ENCODE measurements at places on chromosomes 2 and 18.

GRCh38 chr2:31784868-31785267 is 204.1 kb upstream of the SRD5A2 start:
- DNase-seq: no peak

- no peak for DNase-seq
Observed at GRCh38 chr18:43917520-43917919, 640.2 kb upstream of the SYT4 start.

- no peak for DNase-seq
Observed at GRCh38 chr2:101689114-101689825, 8.2 kb upstream of the MAP4K4 start.

DNA sequence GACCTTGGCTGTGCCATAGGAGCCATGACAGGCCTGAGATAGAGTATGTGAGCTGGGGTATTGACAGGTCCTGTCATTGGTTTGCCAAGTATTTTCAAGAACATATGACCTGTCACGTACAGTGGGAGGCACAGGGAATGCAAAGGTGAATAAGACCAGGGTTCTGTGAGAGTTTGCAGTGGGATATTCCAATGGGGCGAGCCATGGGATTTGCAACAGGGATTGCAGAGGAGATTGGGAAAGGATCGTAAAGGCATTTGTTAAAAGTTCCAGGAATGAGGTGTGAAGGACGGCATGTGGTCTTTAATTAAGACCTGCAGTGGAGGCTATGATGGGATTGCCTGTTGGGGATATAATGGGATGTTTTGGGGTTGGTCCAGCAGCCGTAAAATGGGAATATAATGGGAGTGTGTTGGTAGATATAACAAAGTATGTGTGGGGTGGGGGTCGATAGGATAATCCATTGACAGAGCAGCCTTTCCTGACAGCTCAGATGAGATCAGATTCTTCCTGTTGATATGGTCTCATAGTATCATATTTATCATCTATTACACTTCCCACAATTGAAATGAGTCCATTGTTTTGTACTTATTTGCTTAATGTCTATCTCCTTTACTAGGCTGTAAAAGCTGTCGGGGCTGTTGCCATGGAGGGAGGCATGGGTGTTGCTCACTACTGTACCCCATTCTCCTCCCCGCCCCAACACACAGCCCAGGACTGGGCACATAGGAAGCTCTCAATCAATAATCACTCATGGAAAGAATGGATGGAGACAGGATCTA is 38.1 kb downstream of the PKDCC start:
- DNase-seq: no peak

GRCh38 chr2:84649487-84650142 is 133.3 kb downstream of the DNAH6 start:
- no peak for DNase-seq

GRCh38 chr2:58140508-58141072 is 94.0 kb downstream of the VRK2 start:
- DNase-seq: no peak

- no peak for DNase-seq
Observed at GRCh38 chr2:177900082-177900481, 172.5 kb downstream of the PDE11A start.

DNA sequence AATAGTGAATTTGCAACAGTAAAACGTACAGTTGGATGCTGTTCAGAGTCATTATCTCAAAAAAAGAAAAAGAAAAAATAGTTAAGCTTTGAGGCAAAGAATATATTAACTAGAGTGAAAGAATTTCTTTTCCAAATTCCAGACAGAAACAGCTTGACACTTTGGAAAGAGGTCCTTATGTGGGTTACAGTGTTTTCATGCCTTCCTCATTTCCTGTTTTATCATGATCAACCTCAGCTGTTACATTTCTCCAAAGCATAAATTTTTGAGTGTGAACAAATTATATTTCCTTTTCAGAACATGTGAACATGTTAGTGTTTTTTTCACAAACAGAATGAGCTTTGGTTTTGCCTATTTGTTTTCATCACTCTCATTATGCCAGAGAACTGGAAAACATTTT is 13.6 kb downstream of the FRZB start:
- no peak for DNase-seq

GRCh38 chr2:240431271-240431660 is 4.2 kb upstream of the GPC1 start:
- DNase-seq: no peak

GRCh38 chr18:51010218-51010617 is 19.8 kb upstream of the SMAD4 start:
- DNase-seq: no peak

DNA sequence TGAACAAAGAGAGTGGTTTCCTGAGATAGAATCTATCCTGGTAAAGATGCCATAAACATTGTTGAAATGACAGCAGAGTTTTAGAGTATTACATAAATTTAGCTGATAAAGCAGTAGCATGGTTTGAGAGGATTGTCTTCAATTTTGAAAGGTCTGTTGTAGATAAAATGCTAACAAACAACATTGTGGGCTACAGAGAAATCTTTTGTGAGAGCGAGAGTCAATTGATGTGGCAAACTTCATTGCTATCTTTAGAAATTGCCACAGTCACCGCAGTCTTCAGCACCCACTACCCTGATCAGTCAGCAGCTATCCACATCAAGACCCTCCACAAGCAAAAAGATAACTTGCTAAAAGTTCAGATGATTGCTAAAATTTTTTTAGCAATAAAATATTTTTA is 17.5 kb downstream of the VRK2 start:
- no peak for DNase-seq
